ENCODE measurements at places on chromosomes 12 and 14. TPM values are rescaled to one million over a fixed set of nuclear protein-coding genes. Genes with fewer than 3 reads are reported as not detected.

Gene PPP4R4
- total RNA-seq = 0.41 TPM

Gene CISTR
- not detected for total RNA-seq

Gene CSAD
- total RNA-seq = 69.6 TPM

Gene SLC17A8
- not detected for total RNA-seq

Gene CCDC177
- total RNA-seq = not detected

Gene FBXL14
- total RNA-seq = 42.5 TPM

Gene OVCH1
- not detected for total RNA-seq

Gene PTMS
- total RNA-seq = 9.2 TPM

Gene PLEKHG7
- 0.19 TPM for total RNA-seq

Gene FSCB
- total RNA-seq = not detected
